ENCODE measurements at places on chromosomes 6 and 20. TPM values are rescaled to one million over a fixed set of nuclear protein-coding genes. Genes with fewer than 3 reads are reported as not detected.

The PHACTR1 gene
- 45.5 TPM for total RNA-seq

The AGER gene
- total RNA-seq: 0.98 TPM

The PSORS1C1 gene
- not detected for total RNA-seq

The DNAH8 gene
- under 0.01 TPM for total RNA-seq

The FAM83C gene
- not detected for total RNA-seq

The SLC35D3 gene
- total RNA-seq: 0.25 TPM

The BAG2 gene
- 1.5 TPM for total RNA-seq

The FAM110A gene
- total RNA-seq: 4.4 TPM

The DPPA5 gene
- total RNA-seq: not detected

The SUMO4 gene
- 4.2 TPM for total RNA-seq

The TSPO2 gene
- not detected for total RNA-seq

The PLA2G7 gene
- 1.5 TPM for total RNA-seq

The DCDC2 gene
- 1.7 TPM for total RNA-seq

The HLA-DRB1 gene
- total RNA-seq: 1.7 TPM

The NR2E1 gene
- total RNA-seq: 10.8 TPM

The HUS1B gene
- 0.74 TPM for total RNA-seq

The LTB gene
- not detected for total RNA-seq

The ID4 gene
- total RNA-seq: 76.7 TPM

The LRRC1 gene
- 10.1 TPM for total RNA-seq

The ELOVL4 gene
- total RNA-seq: 30.0 TPM

The MYT1 gene
- 8.1 TPM for total RNA-seq

The CD24 gene
- total RNA-seq: 964 TPM

The LST1 gene
- 0.74 TPM for total RNA-seq

The ULBP1 gene
- 2.5 TPM for total RNA-seq

The SFT2D1 gene
- 19.2 TPM for total RNA-seq

The C20orf141 gene
- not detected for total RNA-seq

The ULBP3 gene
- 8.4 TPM for total RNA-seq

The SYTL3 gene
- 3.0 TPM for total RNA-seq

The CST7 gene
- total RNA-seq: 0.25 TPM

The DEFB112 gene
- not detected for total RNA-seq

The DDO gene
- total RNA-seq: 0.25 TPM

All from temporal lobe (tissue), 4 donors.